OCI-LY7 (cell line): ENCODE measurements at places on chromosomes 11 and 22.

GRCh38 chr11:117278347-117278746, 12.8 kb upstream of the BACE1-AS start:
- DNase-seq = no peak

DNA sequence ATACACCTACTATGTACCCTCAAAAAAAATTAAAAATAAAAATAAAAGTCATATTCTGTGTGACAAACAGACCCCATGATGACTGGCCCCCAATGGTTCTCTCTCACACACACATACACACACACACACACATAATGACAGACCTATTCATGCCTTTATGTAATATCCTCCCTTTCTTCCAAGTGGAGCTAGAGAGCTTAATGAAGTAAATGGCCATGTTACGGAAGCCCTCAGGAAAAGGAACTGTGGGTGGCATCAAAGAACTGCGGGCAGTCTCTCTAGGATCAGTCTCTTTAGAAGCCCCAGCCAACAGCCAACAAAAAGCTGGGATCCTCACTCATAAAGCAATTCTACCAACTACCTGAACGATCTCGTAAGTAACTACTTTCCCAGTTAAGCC, 125.5 kb downstream of the SIK3 start:
- no peak for DNase-seq

DNA sequence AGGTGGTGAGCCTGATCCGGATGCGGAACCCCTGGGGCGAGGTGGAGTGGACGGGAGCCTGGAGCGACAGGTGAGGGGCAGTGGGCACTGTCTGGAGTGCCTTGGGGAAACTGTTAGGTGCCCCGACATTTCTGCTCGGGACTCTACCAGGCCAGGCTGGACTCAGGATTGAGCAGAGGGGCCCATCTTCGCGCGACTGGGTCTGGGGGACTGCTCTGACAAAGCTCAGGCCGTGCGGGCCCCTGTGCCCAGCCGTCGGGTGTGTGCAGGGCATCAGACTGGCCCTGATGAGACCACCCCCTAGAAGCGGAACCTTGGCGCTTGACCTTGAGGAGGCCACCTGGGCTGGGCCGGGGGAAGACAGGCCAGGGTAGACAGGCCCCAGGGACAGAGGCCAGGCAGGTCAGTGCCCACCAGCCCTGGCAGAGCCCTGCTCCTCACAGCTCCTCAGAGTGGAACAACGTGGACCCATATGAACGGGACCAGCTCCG, 6.3 kb downstream of the CAPN1 start:
- DNase-seq = no peak

- no peak for DNase-seq
These were observed 2.7 kb downstream of the PLXNB2 start for GRCh38 chr22:50304528-50305392.

DNA sequence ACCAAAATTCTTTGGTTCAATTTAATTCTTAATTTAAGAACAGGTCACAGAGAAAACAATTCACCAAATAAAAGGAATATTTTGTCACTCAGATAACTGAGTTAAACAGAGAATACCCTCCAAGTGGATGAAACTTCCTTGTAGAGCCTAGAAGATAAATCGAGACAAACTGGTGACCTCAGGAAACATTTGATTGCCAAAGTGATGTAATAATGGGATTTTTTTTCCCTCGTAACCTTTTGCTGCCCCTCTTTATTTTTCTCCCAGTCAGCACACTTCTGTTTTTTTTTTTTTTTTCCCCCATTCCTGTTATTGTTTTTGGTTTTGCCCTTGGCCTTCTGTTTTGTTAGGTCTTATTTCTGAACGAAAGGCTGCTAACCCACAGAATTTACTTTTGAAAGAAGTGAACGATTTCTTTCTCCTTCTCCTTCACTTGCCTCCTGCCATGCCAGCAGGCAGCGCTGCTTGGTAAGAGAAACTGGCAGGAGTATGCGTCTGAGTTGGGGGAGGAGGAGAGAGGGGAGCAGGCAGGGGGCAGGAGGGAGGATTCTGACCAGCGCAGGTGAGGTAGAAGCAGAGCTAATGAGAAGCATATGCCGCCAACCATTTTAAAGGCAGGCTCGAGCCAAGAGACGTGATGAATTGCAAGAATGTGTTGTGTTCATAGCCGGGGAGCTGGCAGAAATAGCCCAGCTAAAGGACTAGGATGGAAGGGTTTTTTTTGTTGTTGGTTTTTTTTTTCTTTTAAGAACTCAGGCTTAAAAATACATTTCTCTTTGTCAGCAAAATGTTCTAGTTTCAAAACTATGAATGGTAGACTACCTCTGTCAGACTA, 121.9 kb upstream of the MTMR2 start:
- DNase-seq = no peak

DNA sequence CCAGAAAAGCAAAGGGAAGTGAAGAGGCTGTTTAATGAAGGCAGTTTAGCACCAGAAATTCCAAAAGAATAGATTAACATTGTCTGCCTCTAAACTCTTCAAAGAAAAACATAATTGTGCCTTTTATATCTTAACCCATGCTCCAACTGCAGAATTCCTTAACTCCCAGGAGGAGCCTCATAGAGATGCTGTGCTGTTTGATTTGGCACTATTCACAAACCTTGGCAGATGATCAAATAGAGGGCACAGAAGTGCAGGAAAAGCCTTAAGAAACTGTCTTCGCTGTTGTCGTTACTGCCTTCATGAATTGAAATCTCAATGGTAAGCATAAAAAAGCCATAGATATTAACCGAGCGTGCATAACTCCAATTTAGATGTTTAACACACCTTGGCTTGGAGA, 124.1 kb upstream of the MPPED2 start:
- no peak for DNase-seq

DNA sequence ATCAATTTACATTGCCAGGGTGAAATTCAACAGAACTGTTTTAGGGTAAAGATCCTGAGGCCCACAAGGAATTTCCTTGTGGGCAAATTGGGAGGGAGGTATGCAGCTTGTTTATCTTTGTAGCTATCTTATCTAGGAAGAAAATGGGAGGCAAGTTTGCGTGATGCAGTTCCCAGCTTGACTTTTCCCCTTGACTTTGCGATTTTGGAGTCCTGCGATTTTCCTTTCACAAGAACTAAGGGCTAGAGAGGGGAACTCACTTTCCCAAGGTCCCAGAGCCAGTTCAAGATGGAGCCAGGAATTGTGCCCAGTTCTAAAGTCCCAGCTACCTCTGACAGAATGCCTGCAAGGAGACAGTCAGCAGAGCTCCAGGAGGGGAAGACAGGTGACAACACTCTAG, 30.7 kb downstream of the RIBC2 start:
- DNase-seq = no peak

- no peak for DNase-seq
These were observed 83.6 kb downstream of the ENTHD1 start for GRCh38 chr22:39809772-39810557.

DNA sequence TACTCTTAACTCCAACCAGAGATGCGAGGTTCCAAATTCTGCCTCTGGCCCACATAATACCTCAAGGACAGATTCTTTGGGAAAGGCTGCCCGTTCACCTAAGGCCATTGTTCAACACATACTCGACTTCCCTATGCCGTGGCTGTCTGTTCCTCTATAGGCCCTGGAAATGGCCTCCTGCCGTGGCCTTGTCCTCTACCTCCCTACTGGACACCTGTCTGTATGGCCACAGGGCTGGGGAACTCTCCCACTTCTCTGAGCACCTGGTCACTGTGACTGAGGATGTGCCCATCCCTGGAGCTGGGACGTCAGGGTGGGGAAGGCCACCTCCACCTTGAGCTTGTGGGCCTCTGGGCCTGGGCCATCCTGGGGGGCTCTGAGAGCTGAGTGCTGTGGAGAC, 340.5 kb upstream of the B3GAT1 start:
- DNase-seq = no peak

DNA sequence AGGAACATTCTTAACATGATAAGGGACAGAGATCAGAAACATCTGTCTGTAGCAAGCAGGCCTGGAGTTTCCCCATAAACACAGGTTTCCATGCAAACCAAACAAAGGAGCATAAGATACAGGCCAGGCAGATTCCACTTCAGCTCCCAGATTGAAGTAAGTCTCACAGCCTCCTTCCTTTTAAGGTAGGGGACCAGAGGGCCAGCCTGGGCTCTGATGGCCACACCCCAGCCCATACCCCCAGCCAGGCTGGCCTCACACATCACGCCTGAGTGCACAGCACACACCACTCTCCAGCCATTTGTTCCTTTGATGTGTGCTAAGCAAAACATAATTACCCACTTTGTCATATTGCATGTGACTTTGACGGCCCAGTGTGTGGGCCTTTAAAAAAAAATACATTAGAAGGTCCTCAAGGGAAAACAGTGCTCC, 518.7 kb downstream of the NTM start:
- no peak for DNase-seq

- DNase-seq = peak; percentile 80
These were observed 7.9 kb downstream of the ATG16L2 start for GRCh38 chr11:72821920-72822799.

DNA sequence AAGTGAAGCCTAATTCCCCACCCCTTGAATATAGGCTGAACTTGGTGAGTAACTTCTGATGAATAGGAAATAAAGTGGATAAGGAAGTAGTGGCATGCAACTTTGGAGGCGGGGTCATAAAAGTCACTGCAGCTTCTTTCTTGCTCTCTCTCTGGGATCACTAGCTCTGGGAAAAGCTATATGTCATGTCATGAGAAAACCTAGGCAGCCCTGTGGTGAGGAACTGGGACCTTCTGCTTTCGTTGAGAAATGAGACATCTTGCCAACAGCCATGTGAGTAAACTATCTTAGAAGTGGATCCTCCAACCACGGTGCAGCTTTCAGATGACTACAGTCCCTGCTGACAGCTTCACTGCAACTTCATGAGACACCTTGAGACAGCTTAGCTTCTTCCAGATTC, 15.7 kb downstream of the ZNF214 start:
- DNase-seq = no peak

DNA sequence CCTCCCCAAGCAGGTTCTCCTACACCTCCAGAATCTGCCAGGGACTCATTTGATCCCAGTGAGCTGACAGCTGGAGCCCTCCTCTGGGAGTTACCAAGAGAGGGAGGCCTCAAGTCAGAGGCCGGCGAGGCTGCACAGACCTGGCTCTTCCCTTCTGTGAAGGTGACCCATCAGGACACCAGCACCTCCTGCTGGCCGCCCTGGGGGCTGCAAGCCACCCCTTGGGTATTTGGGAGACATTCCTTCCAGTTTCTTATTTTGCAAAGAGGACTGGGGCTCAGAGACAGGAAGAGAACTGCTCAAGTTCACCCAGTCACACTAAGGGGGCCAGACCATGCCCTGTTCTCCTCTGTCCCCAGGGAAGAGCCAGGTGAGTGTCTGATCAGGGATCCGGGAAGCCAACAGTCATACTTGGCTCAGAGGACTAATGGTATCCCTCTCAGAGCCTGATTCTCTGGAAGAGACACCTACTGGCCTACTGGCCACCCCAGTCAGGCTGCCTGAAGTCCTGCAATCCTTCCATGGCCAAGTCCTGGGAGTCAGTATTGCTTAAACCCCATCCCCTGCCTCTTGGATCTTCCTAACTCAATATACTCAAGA, 40.5 kb upstream of the RIC3 start:
- no peak for DNase-seq

DNA sequence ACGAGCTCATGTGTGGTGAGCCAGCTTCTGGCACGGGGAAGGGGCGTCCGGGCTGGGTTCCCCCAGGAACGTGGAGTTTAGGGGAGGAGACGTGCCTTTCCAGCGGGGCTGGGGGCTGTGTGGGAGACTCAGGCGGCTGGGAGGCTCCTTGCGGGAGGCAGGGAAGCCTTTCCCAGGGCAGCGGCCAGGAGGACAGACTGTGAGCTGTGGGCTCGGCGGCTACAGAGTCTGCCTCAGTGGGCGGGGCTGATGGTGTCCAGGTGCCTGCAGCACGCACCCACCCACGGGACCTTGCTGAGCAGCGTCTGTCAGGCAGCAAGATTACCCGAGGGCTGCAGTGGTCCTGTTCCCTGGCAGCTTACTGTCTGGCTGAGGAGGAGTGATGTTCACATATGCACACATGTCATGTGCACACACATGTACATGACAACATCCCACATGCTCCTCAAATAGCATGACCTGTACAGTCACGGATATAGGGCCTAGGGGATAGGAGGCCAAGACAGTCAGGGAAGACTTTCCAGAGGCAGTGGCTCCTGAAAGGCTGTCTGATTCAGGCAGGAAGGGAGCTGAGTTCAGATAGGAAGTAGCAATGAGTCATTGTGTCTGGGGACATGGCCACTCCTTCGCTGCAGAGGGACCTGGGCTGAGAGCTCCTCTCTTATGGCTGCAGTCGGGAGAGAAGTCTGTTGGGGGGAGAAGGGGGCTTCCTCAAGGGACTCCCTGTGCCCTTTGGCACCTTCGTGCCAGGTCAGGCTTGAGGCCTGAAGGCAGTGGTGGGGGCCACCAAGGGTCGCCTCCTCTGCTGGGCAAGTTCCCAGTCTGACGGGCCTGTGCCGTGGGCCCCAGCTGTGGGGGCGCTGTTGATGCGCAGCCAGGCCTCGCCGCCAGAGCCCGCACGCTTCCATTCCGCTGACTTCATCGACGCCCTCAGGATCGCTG, 23.3 kb upstream of the PPP6R3 start:
- no peak for DNase-seq

GRCh38 chr11:59556115-59556916, 45.0 kb downstream of the OR4D9 start:
- peak; percentile 52 for DNase-seq

DNA sequence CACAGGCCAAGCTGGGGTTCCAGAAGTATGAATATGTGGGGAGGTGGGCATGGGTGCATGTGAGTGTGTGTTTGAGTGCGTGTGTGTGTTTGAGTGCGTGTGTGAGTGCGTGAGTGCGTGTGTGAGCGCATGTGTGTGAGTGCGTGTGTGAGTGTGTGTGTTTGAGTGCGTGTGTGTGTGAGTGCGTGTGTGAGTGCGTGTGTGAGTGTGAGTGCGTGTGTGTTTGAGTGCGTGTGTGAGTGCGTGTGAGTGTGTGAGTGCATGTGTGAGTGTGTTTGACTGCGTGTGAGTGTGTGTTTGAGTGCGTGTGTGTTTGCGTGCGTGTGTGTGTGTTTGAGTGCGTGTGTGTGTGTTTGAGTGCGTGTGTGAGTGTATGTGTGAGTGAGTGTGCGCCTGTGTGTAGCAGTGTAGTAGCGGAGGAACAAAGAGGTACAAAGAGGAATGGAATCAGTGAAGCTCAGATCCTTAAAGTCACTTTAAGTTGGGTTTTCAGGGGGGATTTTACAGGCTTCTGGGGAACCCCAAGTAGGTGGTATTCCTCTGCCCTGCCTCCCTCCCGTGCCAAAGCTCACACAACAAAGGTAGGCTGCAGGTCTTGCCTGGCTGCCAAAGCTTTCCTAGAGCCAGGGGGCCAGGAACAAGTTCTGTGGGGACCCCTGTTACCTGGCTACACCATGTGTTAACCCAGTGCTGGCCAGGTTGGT, 137.1 kb downstream of the KIRREL3 start:
- no peak for DNase-seq

- no peak for DNase-seq
These were observed 665.4 kb upstream of the CCDC90B start for GRCh38 chr11:83951521-83951920.

- peak; percentile 80 for DNase-seq
These were observed 34.1 kb downstream of the NEU3 start for GRCh38 chr11:75022759-75023396.

- no peak for DNase-seq
These were observed 14.1 kb downstream of the DEAF1 start for GRCh38 chr11:680970-681369.
